T-cell (primary cell): ENCODE measurements at places on chromosomes 4 and X.

- H3K27ac ChIP-seq, result no peak overlapping the region
- peaks cover 2% of the 10 kb centered on the region for H3K4me1 ChIP-seq
- no peaks in the 10 kb centered on the region for H3K36me3 ChIP-seq
Measured at GRCh38 chrX:107154787-107155620, 36.4 kb upstream of the RBM41 start.

DNA sequence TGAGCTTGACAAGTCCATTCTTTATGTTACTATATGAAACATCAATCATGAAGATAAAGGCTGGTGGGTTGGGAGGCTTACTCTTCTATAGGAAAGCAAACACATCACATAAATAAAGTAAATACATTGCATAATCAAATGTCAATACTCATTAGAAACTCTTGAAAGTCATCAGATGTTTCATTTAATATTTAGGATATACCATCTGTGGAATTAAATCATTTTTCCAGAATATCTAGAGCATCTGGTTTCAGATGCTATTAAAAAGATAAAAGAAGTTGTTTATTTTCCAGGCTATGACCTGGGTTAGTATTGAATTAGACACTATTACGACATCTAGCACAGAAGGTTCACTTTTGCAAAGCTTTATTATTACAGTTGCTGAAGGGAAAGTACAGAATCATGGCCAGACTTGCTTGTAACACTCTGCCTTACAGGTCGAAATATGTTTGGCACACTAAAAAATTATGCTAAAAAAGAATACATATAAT lies 72.6 kb downstream of the METTL14 start:
- H3K36me3 ChIP-seq, result no peaks in the 10 kb centered on the region
- no peak overlapping the region for H3K27ac ChIP-seq
- no peak overlapping the region for H3K4me3 ChIP-seq
- no peaks in the 10 kb centered on the region for H3K4me1 ChIP-seq
- H3K27me3 ChIP-seq, result no peaks in the 10 kb centered on the region
- DNase-seq, result no peak

GRCh38 chr4:44660396-44660795 lies 9.0 kb upstream of the YIPF7 start:
- H3K4me3 ChIP-seq, result no peak overlapping the region
- H3K36me3 ChIP-seq, result no peaks in the 10 kb centered on the region
- no peaks in the 10 kb centered on the region for H3K4me1 ChIP-seq
- no peak for DNase-seq
- H3K27me3 ChIP-seq, result no peaks in the 10 kb centered on the region
- no peak overlapping the region for H3K27ac ChIP-seq

DNA sequence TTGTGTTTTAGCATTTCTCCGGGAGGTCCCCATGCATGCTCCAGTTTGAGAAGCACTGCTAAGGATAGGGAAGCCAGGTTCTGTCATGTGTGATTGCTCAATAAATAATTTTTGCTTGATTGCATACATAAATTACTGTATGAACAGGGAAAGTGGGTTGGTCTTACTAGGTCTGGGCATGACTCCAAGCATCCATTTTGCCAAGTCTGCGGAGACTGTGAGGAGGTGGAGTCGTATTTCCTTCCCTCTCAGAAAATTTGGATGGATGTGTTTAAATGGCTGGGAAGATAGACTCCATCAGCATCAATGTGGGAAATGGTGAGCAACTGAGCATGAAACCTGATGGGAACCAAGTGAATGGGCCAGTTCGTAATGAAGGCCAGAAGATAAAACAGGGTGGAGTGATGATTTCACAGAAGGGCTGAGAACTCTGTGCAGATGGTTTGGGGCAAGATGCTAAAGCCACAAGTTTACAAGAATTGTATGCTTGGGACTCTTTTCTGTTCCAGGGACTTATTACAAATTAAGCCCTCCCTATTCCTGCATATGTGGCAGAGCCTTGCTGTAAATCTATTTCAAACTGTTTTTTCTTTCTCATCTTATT lies 84.1 kb downstream of the NHS start:
- H3K27me3 ChIP-seq, result no peaks in the 10 kb centered on the region
- H3K4me1 ChIP-seq, result no peaks in the 10 kb centered on the region
- H3K4me3 ChIP-seq, result no peak overlapping the region
- H3K27ac ChIP-seq, result no peak overlapping the region

DNA sequence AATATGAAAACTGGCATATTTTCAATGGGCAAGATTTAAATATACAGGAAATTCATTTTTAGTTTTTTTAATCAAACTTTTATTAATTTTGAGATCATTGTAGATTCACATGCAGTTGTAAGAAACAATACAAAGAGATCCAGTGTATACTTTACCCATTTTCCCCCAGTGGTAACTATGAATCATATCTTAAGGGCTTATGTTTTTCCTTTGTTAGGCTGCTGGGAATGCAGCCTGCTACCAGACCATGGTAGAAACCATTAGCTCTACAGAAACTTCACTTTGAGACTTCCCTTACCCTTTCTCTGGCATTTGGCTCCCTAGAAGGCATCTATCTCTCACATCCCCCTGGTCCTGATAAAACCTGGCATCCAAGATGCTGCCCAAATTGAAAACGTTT lies 147.6 kb upstream of the EOLA2 start:
- DNase-seq, result no peak
- no peaks in the 10 kb centered on the region for H3K27me3 ChIP-seq
- H3K27ac ChIP-seq, result no peak overlapping the region
- no peaks in the 10 kb centered on the region for H3K36me3 ChIP-seq

DNA sequence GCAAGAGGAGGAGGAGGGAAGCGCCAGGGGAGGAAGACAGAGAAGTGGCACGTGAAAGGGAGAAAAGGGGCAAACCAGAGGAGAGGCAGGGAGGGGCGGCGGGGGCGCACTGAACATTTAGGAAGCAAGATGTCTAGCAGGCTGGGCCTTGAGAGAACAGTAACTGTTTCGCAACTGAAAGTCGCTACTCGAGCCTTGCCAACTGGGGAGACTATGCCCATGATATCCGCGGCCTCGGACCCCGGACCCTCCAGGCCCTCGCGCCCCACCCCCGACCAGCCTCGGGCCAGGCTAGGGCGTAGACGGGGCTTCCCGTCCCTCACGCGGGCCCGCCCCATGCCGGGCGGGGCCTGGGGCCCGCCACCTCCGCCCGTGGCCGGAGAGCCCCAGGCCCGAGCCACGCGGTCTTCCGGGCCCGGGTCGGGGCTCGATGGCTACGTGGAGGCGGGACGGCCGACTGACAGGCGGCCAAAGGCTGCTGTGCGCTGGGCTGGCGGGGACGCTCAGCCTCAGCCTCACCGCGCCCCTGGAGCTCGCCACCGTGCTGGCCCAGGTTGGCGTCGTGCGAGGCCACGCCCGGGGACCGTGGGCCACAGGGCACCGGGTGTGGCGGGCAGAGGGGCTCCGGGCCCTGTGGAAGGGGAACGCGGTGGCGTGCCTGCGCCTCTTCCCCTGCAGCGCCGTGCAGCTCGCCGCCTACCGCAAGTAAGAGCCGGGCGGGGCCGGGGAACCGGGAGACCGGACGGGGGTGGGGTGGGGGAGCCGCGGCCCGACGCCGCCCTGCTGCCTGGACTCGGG lies at the start of gene SLC25A43:
TSS of gene SLC25A43 (plus strand) at position 363 of the 798 bp plus-strand sequence. CDS start at position 431, 68 bp downstream.
- no peaks in the 10 kb centered on the region for H3K36me3 ChIP-seq
- no peaks in the 10 kb centered on the region for H3K4me1 ChIP-seq
- DNase-seq, result peak; percentile 2
- H3K27me3 ChIP-seq, result no peaks in the 10 kb centered on the region
- H3K4me3 ChIP-seq, result peak within 1 kb of the TSS; percentile 73

DNA sequence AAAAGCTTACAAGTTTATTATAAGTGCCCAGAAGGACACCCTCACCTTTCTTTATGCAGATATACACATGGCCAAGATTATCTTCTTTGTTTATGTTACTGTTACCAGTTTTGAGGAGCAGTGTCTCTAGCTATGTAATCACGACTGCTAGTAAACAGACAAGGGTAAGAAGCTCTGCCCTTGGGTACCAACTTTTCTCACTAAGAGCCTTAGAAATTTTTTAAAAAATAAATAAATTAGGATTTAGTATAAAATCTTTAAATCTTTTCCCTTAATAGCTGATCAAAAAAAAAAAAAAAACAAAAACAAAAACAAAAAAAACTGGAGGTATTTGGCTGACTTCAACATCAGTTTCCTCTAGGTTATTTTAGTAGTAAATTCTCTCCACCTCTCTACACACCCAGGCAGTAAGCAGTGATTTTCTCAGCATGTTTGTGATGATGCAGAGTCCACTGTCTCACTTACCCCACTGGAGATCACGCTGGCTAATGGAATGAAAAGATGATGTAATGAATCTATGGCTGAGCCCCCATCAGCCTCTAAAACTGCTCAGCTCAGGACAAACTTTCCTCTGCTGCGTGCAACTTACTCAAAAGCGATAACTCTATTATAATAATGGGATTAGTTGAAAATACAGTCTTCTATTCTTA lies 125.9 kb downstream of the FRYL start:
- H3K27me3 ChIP-seq, result no peaks in the 10 kb centered on the region
- no peak overlapping the region for H3K4me3 ChIP-seq
- DNase-seq, result no peak
- H3K27ac ChIP-seq, result no peak overlapping the region
- H3K4me1 ChIP-seq, result no peaks in the 10 kb centered on the region

GRCh38 chr4:33045334-33045733 lies 2325.2 kb downstream of the PCDH7 start:
- no peaks in the 10 kb centered on the region for H3K4me1 ChIP-seq
- DNase-seq, result no peak
- H3K27me3 ChIP-seq, result no peaks in the 10 kb centered on the region
- H3K4me3 ChIP-seq, result no peak overlapping the region

DNA sequence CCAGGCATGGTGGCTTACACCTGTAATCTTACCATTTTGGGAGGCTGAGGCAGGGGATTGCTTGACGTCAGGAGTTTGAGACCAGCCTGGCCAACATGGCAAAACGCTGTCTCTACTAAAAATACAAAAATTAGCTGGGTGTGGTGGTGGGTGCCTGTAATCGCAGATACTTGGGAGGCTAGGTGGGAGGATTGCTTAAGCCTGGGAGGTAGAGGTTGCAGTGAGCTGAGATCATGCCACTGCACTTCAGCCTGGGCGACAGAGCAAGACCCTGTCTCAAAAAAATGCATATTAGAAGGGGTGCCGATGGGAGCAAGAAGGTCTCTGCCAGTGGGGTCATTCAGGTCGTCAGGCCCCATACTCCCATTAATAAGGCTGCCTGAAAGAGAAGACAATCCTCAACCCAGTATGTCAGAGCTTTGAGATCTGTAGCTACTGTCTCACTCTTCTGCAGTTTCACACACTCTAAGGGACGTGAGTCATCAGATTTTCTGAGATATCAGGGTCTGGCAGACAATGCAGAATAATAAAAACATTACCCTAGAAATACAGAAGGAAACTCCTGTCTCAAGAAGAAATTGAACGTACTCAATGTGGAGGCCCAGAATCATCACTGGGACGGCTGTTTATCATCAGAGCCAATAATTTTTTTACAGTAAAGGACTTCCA lies 176.7 kb upstream of the FAT1 start:
- no peak for DNase-seq
- H3K36me3 ChIP-seq, result no peaks in the 10 kb centered on the region
- H3K4me3 ChIP-seq, result no peak overlapping the region
- no peak overlapping the region for H3K27ac ChIP-seq

- no peak overlapping the region for H3K4me3 ChIP-seq
- no peak for DNase-seq
- H3K27me3 ChIP-seq, result no peaks in the 10 kb centered on the region
- no peak overlapping the region for H3K27ac ChIP-seq
- peaks cover 3% of the 10 kb centered on the region for H3K36me3 ChIP-seq
- no peaks in the 10 kb centered on the region for H3K4me1 ChIP-seq
Measured at GRCh38 chr4:152508386-152508785, 27.5 kb downstream of the FBXW7 start.

DNA sequence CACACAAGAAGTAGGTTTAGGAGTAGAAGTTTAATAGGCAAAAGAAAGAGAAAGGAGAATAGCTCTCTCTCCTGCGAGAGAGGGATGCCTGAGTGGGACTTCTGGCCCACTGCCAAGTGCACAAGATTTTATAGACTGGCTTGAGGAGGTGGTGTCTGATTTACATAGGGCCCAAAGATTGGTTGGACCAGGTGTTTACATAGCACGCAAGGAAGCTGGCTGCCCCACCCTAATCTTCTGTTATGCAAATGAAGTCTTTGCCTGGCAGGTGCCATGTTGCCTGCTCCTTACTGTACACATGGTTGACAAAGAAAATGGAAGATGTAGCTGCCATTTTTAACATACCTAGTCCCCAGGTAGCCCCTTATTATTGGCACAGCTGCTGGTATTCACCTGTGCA lies 170.8 kb upstream of the GATB start:
- H3K4me1 ChIP-seq, result no peaks in the 10 kb centered on the region
- no peaks in the 10 kb centered on the region for H3K27me3 ChIP-seq
- H3K27ac ChIP-seq, result no peak overlapping the region
- no peaks in the 10 kb centered on the region for H3K36me3 ChIP-seq
- DNase-seq, result no peak

DNA sequence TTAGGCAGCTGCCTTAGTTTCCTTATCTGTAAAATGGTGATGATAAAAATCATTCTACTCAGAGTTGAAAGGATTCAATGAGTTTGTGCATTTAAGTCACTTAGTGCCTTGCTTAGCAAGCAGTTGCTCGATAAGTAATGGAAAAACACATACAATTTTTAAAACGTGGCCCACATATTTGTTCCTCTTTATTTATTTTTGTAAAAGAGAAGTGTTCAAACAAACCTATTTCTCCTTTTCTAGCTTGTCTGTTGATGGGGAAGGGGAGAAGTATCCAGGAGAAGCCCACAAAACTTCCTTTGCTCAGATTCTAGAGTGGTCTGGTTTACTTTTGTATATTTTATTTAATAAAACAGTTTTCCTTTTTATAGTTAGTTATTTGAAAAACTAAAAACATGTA lies 3.3 kb upstream of the HPGDS start:
- no peak for DNase-seq
- H3K36me3 ChIP-seq, result no peaks in the 10 kb centered on the region
- peaks cover 4% of the 10 kb centered on the region for H3K27me3 ChIP-seq
- no peak overlapping the region for H3K27ac ChIP-seq

DNA sequence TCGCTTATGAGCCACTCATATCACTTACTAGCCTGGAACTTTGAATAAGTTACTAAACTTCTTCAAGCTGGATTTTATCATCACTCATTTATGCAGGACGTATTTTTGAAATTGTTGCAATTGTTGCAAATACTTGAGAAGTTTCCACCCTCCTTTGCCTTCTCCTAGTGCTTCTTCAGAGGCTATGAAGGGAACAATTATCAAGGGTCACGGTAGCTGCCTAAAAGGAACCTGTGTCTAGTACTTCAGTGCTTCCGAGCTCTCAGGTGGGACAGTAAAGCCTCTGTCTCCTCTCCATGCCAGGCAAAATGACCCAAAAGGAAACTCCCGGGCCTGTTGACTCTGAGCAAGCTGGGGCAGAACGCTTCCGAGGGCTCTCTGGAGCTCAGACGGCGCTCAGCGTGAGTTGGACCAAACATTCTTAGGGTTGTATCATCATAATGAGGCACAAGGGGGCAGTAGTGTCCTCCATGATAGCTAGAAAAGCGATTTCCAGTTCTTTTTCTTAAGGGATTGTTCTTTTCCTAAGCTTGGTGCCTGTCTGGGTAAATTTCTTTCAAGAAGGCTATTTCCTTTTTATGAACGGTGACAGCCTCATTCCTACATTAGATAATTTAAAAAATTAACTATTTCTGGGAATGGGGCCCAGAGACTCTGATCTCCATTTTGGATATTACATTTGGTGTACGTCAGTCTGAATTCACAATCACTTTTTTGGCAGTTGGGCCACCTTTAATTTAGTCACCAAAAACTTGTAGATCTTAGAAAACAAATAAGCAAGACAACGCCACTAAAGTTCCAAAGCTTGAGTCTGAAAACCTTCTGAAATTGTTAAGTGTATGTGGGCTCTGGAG lies 73.1 kb downstream of the PACRGL start:
- no peaks in the 10 kb centered on the region for H3K27me3 ChIP-seq
- no peak overlapping the region for H3K4me3 ChIP-seq
- H3K36me3 ChIP-seq, result no peaks in the 10 kb centered on the region
- no peaks in the 10 kb centered on the region for H3K4me1 ChIP-seq
- H3K27ac ChIP-seq, result no peak overlapping the region

GRCh38 chr4:88109123-88109881 lies 49.1 kb downstream of the ABCG2 start:
- H3K27ac ChIP-seq, result no peak overlapping the region
- H3K36me3 ChIP-seq, result no peaks in the 10 kb centered on the region
